ENCODE measurements at places on chromosomes 1 and 21.

GRCh38 chr1:180778782-180779398 is 133.8 kb upstream of the KIAA1614 start:
- DNase-seq, result no peak

- DNase-seq, result no peak
Measured at GRCh38 chr1:89697383-89697782, 64.5 kb downstream of the LRRC8C start.

DNA sequence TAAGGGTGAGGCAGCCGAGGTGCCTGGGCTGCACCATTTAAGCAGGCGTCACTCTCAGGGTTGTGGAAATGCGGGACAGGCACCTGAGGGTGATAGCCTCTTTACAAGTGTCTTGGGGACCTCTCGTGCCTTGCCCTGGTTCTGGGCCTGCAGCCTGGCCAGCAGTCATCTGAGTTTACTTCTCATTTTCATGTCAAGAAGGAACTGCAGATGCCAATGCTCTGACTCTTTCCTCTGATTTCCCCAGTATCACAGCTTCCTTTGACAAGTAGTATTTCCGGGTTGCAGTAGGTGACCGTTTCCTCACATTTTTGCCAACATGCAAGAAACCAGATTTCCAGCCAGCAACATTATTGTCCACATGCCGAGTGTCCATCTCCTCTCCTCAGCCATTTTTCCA is 286.9 kb downstream of the DISC1 start:
- no peak for DNase-seq

- DNase-seq, result no peak
Measured at GRCh38 chr1:247421074-247421473, 5.1 kb downstream of the NLRP3 start.

- DNase-seq, result no peak
Measured at GRCh38 chr21:14088391-14088790, 122.4 kb downstream of the LIPI start.

- no peak for DNase-seq
Measured at GRCh38 chr1:48817505-48818114, 40.9 kb upstream of the BEND5 start.

- no peak for DNase-seq
Measured at GRCh38 chr1:233463333-233463732, 135.8 kb downstream of the MAP3K21 start.

DNA sequence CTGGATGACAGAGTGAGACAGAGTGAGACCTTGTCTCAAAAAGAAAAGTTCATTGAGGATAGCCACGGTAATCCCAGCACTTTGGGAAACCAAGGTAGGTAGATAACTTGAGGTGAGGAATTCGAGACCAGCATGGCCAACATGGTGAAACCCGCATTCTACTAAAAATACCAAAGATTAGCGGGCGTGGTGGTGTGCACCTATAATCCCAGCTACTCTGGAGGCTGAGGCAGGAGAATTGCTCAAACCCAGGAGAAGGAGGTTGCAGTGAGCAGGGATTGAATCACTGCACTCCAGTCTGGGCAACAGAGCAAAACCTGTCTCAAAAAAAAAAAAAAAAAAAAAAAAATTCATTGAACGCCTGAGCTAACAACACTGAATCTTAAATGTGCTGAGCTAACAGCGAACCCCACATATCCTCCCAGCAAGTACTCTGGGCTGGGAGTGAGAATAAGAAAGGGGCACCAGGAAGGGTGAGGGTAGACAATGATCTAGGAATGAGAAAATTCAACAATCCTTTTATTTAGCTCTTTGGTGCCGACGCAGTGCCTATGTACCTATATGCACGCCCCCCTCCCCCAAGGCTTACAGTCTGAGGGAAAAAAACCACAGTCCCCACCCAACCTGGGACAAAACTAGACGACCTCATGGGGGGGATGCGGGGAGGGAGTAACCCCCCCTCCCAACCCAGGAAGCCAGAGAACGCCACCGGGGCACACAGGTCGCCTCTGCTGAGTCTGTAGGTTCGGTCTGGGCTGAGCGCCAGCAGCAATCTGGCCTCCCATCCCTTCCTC is 1.4 kb upstream of the CACNA1S start:
- no peak for DNase-seq

GRCh38 chr1:183368213-183369108 is 49.7 kb downstream of the NMNAT2 start:
- DNase-seq, result no peak

- no peak for DNase-seq
Measured at GRCh38 chr1:201880928-201881571, 7.6 kb upstream of the SHISA4 start.

- no peak for DNase-seq
Measured at GRCh38 chr1:3690282-3691065, 38.2 kb downstream of the TP73 start.

DNA sequence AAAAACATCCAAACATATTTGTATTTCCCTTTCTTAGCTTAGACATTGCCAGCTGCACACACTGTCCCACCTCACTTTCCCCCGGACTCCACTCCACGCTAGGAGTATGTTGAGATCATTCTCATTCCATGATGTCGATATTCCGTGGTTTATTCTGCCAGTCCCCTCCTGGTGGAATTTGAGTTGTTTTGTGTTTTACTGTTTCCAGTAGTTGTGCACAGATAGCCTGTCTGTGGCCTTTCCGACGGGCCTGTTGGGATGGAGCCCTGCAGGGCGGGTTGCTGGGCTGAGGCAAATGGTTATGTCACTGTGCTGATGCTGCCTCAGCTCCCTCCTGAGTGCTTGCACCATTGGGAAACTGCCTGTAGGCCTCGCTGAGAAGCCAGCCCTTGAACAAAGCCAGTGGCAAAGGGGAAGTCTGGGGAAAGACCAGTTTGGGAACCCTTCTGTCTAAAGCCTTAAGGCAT is 12.8 kb downstream of the TRAPPC10 start:
- no peak for DNase-seq

GRCh38 chr1:196577386-196577785 is 30.9 kb downstream of the KCNT2 start:
- DNase-seq, result no peak

GRCh38 chr1:46830665-46831322 is 31.9 kb downstream of the CYP4B1 start:
- no peak for DNase-seq

- DNase-seq, result no peak
Measured at GRCh38 chr1:154502066-154502743, at the start of the genes SHE and TDRD10. TSS of gene SHE (minus strand) at chr1:154502412. CDS start at chr1:154502026, 386 bp downstream. TSS of gene TDRD10 (plus strand) at chr1:154502219. CDS start at chr1:154506904, 4,685 bp downstream.

GRCh38 chr1:211711315-211711705 is 35.9 kb upstream of the NEK2 start:
- DNase-seq, result no peak

- no peak for DNase-seq
Measured at GRCh38 chr21:36713746-36714145, 14.8 kb downstream of the SIM2 start.

DNA sequence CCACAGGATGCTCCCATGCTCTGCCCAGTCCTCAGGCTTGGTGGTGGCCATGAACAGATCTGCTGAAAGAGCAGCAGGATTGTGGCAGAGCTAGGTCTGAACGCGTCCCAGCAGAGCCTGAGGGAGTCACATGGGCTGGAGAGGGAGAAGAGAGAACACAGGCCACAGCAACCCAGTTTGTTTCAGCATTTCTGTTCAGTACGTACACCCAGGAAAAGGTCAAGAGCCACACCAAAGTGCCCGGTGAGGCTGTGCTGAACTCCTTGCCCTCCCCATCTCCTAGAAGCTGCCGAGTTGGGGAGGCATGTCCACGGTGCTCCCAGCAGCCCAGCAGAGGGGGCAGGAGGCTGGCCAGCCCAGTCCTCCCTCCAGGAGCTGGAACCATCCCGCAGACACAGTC is 5.5 kb downstream of the PKP1 start:
- no peak for DNase-seq

GRCh38 chr1:209686322-209686721 is 11.1 kb downstream of the G0S2 start:
- no peak for DNase-seq
